ENCODE measurements at places on chromosomes 12 and 14.

DNA sequence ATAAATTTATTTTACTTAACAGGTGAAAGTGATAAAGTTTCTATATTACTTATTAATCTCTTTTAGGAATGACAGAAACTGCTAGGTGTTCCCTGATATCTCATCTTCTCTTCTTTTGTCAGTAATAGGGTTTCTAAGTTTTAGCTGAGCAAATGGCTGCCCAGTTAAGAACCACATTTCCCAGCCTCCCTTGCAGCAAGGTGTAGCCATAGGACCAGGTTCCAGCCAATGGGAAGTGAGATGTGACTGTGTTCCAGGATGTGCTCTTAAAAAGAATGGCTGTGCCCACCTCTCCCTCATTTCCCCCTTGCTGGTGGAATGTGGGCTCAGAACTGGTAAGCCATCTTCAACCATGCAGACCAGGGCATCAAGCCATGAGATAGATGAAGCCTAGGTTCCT, 165.6 kb downstream of the HELB start:
- no peak for DNase-seq

- no peak for DNase-seq
Measured at GRCh38 chr12:92193063-92193462, 47.4 kb upstream of the BTG1 start.

GRCh38 chr12:106018286-106018685, 120.5 kb downstream of the NUAK1 start:
- DNase-seq, result no peak

DNA sequence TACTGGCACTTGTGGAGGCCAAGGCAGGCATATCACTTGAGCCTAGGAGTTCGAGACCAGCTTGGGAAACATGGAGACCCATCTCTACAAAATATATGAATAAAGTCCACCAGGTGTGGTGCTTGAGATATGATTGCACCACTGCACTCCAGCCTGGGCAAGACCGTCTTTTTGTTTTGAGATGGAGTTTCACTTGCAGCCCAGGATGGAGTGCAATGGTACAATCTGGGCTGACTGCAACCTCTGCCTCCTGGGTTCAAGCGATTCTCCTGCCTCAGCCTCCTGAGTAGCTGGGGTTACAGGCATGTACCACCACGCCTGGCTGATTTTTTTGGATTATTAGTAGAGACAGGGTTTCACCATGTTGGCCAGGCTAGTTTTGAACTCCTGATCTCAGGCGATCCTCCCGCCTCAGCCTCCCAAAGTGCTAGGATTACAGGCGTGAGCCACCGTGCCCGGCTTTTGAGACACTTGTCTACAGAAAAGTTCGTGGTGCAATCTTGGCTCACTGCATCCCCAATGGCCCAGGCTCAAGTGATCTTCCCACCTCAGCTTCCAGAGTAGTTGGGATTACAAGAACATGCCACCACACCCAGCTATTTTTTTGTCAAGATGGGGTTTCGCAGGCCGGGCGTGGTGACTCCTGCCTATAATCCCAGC, 16.3 kb upstream of the ATP5F1B start:
- DNase-seq, result no peak

GRCh38 chr14:28635387-28635786, 131.2 kb upstream of the FOXG1 start:
- no peak for DNase-seq
